Fibroblast of skin of scalp (primary cell): ENCODE measurements at places on chromosomes 7 and 10.

DNA sequence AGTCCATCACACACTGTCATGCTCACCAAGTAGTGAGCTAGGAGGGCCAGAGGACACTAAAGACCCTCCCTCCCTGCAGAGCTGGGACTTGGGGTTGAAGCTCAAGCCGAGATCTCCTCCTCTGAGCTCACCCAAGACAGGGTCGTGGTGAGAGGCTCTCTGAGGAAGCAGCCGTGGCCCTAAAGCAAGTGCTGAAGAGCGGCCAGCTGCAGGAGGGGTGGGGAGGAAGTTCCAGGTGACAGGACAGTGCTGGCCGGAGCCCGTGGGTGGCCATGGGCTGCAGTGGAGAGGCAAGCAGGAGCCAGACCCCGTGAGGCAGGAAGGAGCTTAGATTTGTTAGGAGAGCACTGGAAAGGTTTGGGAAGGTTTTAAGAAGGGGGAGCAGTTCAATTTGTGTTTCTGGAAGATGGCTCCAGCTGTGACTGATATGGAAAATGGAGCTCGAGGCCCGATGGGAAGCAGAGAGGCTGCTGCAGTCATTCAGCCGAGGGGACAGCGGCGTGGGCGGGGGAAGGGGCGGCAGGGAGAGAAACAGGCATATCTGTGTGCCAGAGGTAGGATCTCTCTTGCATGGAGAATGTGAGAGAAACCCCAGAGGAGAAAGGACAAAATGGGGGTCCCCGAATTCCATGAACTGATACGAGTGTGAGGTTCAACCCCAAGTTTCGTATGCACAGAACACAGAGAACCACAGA, 26.9 kb upstream of the DNAAF5 start:
- no peak for DNase-seq

DNA sequence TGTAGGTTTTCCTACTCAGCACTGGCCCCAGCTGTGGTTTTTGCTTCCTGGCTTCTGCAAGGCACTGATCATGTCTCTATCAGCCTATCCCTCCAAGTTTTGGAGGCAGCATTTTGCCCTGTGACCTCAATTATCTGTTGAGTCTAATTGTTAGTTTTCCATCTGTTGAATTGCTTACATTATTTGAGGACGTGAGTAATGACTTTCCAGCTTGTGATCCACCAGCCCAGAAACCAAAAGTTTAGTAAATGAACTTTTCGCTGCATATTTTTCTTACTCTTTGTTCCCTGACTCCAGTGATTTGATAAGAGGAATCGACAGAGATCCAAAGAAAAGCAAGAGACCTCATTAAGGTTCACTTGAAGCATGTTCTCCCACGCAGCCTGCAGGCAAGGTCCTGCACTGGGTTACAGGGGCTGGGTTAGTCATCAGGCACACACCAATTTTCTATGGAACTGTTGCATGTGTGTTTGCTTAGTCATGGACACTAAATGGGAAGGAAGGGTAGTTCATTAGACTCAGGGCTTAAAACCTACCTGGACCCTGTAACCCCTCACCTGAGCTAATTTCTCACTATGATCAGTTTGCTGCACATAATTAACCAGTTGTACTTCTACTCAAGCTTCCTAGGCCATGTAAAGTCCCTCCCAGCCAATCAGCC, 57.2 kb downstream of the AKR1E2 start:
- DNase-seq: no peak

- no peak for DNase-seq
These were observed 64.8 kb upstream of the CALD1 start for GRCh38 chr7:134714470-134715205.

- peak; percentile 84 for DNase-seq
These were observed 149.6 kb downstream of the BICC1 start for GRCh38 chr10:58662314-58662713.

DNA sequence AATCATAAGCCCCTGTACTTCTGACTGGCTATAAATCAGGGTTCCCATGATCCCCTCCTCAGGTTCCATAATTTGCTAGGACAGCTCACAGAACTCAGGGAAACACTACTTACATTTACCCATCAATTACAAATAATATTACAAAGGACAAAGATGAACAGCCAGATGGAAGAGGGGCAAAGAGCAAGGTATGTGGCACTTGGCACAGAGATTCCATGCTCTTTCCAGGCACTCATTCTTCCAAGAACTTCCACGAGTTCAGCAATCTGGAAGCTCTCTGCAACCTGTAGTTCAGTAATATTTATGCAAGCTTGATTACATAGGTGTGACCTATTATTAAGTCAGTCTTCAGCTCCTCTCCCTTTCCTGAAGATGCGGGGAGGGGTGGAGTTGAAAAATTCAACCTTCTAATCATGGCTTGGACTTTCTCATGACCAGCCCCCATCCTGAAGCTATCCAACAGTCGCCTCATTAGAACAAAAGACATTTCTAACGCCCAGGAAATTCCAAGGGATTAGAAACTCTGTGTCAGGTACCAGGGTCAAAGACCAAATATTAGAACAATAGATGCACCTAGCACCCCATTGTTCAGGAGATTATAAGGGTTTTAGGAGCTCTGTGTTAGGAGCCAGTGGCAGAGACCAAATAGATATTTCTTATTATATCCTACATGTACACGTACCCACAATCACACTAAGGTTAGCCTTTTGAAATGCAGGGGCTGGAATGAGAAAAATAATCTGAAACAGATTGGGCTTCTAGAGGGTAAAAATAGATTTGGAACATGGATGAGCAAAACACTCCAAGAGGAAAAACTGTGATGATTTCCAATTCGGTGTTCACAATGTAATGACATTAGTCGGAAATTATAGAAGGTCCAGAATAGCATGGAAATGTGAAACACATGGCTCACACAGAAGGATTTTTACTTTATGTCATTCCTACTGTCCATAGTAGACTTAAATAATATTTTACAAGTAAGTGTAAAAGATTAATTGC, 7.0 kb downstream of the ANKMY2 start:
- DNase-seq: no peak

DNA sequence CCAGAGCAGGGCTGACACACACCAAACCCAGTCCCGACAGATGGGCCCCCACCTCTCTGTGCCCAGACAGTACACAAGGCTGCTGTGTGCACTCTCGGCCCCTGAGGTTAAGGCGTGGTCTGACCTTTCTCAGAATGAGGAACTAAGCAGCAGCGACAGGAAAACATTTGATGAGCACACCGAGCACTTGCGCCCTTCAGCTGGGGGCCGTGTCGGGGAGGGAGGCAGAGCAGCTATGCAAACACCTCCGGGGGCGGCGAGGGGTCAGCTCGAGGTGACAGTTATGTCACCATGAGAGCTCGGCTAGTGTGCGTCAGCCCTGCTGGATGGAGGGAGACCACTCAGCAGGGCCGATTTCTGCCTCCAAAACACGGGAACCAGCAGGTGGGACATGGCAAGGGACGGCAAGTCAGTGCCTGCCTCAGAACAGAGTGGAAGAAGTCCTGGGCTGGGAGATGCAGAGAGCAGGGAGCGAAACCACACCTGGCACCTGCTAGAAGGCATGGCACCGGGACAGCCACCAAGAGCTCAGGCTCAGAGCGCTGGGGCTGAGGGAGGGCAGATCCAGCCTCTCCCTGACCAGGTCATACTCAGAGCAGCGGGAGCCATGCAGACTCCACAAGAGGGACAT, 57.4 kb downstream of the CHST15 start:
- no peak for DNase-seq

DNA sequence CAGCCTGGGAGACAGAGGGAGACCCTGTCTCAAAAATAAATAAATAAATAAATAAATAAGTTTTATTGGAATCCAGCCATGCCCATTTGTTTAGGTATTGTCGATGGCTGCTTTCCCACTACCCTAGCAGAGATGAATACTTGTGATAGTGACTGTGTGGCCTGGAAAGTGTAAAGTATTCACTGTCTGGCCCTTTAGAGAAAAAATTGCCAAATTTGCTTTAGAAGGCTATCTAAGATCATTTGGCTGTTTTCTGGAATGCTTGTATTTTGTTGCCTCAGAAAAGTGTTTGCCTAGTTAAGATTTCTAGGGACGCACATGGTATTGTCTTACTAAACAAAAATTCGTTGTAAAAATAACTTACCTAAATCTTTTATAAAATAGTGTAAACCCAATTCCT, 35.4 kb downstream of the CHN2 start:
- DNase-seq: no peak

GRCh38 chr7:87188930-87189329, 30.6 kb downstream of the TMEM243 start:
- no peak for DNase-seq

- DNase-seq: no peak
These were observed 108.3 kb downstream of the SLC25A40 start for GRCh38 chr7:87767827-87768226.

- no peak for DNase-seq
These were observed 88.6 kb downstream of the VWDE start for GRCh38 chr7:12315049-12315448.

DNA sequence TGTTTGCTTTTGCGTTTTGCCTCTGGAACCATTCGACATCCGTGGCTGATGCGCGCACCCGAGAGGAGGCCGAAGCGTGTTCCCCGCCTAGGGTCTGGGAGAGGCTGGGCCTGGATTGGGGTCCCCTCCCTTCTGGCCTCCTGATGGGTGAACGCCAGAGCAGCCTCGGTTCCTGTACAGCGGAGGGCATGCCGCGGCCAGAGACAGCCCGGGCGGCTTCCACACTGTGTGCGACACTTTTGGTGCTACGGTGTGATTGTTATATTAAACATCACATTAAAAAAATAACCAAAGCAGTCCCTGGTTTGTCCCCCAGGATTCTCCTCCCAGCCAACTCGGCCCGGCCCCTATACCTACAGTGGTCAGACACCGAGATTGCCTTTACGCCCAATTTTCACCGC, 3.7 kb upstream of the HOXA7 start:
- DNase-seq: no peak

- DNase-seq: no peak
These were observed 3.8 kb downstream of the REEP3 start for GRCh38 chr10:63525021-63525420.

DNA sequence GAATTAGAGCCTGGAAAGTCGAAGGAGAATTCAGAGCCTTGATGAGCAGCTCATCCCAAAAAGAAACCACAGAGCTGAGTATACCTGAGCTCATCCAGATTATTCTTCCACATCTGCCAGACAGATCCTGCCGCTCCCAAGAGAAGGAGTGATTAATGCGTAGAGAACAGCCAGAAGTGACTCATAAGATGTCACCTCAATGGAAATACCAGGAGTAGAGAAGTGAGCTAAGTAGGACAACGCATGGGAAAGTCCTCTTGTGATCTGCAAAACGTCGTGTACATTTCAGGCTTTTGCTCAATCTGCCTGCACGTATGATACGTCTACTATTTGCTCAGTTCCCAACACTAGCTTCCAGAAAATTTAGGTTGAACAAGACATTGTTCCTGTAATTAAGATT, 230.5 kb upstream of the AUTS2 start:
- DNase-seq: peak; percentile 71

DNA sequence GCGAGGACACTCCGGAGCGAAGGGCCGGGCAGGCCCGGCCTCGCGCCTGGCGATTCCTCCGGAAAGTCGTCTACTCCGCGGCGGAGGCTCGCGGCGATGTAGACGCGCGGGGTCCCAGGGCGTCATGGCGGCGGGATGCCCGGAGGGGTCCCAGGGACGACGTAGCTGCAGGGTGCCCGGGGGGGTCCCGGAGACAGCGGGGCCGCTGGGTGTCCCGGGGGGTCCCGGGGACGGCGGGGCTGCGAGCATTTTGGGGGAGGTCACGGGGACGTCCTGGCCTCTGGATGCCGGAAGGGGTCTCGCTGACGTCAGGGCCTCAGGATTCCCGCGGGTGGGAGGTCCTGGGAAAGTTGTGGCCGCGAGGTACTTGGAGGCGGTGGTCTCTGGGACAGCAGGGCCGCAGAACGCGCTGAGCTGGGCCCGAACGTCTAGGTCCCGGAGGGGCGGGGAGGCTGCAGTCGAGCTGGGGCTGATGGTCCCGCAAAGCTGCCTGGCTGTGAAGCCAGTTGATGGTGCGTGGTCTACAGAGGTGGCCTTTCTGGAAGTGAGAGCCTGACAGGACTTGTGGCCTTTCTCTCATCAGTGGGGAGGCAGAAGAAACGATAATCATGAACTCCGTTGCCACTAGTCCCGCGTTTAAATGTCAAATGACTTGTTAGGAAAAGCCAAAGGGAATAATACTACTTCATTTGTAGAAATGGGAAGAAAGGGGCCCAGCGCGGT, 637 bp downstream of the HSPA14 start:
- DNase-seq: peak; percentile 4

GRCh38 chr10:132397671-132398565, 918 bp downstream of the PWWP2B start:
- peak; percentile 48 for DNase-seq

DNA sequence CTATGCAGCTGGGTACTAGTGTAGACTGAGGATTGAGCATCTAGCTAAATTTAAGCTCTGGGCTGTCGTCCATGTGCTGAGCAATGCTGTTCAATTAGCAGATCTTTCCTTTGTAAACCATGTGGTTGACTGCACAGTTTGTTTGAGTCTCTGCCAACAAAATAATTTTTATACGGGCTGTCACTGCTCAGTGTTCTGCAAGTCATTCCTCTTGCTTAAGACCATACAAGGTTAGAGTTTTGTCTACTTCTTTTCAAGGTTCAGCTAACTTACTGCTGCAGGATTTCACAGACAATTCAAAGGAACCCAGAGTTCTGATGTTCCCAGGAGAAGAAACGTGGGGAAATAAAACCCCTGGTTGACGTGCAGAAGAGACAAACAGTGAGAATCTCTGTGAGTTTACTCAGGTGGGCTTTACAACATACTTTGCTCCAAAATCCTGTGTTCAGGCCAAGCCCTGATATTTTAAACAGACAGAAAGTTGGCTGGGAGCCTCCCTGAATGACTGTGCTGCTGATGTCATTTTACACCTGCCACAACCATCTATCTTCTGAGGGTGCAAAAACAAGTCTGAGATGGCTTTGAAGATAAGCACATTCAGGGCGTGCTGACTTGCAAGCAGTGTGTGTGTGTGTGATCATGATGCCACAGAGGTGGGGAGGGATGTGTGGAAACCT, 177.1 kb upstream of the SVIL start:
- peak; percentile 93 for DNase-seq

DNA sequence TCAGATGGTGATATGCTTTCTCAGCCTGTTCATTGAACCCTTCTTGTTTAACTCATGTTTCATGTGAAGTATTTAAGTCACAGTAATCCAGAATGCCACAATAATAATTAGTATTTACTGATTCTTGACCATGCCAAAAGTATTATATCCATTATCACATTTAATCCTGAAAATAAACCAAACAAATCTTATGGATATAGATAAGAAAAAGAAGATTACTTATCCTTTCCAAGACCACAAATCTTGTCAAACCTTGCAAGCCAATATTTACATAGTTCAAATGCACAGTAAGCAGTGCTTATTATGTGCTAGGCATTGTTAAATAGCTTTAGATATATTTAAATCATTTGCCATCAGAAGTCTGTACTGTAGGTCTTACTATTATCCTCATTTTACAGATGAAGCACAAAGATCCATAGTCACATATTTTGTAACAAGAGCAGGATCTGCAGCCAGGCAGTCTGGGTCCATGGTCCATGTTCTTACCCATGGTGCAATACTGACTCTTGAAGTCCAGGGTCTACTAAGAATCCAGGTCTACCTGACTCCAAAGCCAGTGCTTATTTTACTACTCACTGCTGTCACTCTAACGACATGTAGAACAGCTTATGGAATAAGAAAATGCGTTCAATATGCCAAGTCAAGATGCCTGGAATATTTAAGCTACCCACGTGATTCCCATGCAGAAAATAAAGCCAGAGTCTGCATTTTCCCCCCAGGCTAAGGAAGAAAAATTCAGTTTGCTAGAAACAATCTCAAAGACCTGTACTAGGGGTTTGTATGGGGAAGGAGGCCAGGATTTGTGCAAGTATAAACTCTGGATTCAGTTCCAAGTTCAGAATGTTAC, 984.8 kb upstream of the LRRTM3 start:
- peak; percentile 21 for DNase-seq

GRCh38 chr7:1526271-1526754, 4.2 kb upstream of the MAFK start:
- peak; percentile 55 for DNase-seq
